ENCODE measurements at places on chromosomes 7 and 10.

DNA sequence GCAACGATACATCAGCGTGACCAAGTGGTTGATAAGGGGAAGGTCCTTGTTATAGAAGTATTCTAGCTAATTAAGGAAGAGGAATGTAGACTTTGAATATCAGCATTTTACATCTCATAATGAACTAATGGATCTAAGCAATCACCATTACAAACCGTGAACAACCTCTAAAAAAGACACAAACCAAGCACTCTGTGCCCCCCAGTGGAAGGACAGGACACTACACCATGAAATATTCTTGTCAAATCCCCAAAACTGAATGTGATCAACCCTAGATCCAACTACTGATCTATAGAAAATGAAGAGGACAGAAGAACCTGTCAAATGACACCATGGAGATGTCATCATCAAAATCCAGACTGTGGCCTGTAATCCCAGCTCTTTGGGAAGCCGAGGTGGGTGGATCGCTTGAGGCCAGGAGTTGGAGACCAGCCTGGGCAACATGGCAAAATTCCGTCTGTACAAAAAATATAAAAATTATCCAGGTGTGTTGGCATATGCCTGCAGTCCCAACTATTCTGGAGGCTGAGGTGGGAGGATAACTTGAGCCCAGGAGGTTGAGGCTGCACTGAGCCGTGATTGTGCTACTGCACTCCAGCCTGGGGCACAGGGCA is 111.3 kb upstream of the CARD11 start:
- peak; percentile 81 for DNase-seq

DNA sequence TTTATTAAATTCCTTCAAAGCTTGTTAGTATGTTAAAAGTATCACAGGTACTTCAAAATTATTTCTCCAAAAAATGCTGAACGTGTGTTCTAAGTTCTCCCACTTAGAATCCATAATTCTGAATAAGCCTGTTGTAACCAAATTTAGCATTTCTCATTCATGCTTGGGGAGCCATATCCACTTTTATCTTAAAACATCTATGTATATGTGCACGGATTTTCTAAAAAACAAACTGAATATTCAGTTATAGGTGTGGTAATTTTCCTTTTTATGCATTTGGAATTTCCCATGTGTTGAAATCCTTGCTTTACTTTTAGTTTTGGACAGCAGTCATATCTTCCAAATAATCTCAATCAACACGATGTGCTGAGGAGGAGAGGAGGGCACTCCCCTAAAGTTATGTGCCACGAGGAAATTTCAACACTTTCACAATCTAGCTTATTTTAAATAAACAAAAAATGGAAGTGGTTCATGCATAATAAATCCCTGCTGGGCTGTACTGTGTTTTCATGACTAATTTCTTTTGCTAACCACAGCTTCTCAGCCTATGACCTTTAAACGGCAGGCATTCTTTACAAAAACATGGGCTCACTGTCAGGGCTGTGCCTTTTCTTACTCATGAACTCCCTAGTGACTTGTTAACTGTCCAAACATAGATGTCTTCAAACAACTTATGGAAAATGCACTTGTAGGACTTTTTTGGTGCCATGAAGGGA is 380.3 kb upstream of the SEMA3C start:
- peak; percentile 7 for DNase-seq

GRCh38 chr10:99869581-99870122 is 87.2 kb downstream of the ABCC2 start:
- peak; percentile 13 for DNase-seq

DNA sequence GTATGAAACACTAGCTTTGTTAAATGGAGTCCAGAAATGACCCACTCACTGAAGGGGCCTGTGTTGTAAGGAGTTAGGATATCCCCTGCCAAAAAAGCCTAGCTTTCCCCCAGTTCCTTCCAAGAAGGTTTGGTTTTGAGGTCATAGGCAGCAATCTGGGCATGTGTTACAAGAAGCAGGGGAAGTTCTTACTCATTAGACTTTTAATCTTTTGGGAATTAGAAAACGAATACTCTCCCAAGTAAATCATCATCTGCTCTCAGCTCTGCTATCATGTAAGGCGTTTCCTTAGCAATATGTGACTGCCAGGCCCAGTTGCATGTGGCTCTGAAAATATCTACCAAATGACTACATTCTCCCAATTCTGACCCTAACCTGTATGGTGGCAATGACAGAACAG is 3.7 kb downstream of the NOD1 start:
- DNase-seq = no peak

DNA sequence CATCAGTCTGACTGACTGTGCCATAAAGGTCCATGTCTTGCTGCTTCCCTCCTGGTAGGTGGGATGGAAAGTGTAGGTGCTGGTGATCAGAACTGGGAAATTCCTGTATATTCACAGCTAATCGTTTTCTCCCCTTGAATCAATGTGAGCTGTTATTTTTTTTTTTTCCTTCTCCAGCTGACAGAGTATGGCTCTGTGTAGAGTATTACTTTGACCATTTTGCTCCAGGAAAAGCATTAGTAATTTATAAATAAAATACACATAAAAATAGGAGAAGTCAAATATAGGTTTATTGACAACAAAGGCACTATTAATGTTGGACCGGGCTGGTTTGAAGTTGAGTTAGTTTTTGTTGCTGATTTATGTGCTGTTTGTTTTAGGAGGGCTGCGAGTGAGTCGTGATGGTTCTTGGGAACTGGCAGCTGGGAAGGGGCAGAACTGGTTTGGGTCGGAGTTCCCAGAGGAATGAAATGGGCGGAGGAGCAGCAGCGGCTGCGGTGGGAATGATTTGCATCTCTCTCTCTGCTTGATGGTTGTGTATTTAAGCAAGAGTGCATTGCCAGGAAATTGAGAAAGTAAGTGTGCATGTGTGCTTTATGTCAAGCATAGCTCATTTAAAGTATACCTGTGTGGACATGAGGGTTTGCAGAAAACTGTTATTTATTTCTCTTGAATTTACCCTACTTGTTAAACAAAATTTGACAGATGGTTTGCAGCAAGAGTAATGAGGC is 80.9 kb downstream of the LRMDA start:
- no peak for DNase-seq

- DNase-seq = no peak
Measured at GRCh38 chr10:132721725-132722124, 64.2 kb downstream of the NKX6-2 start.

GRCh38 chr10:114288424-114289095 is 49.5 kb downstream of the VWA2 start:
- no peak for DNase-seq

DNA sequence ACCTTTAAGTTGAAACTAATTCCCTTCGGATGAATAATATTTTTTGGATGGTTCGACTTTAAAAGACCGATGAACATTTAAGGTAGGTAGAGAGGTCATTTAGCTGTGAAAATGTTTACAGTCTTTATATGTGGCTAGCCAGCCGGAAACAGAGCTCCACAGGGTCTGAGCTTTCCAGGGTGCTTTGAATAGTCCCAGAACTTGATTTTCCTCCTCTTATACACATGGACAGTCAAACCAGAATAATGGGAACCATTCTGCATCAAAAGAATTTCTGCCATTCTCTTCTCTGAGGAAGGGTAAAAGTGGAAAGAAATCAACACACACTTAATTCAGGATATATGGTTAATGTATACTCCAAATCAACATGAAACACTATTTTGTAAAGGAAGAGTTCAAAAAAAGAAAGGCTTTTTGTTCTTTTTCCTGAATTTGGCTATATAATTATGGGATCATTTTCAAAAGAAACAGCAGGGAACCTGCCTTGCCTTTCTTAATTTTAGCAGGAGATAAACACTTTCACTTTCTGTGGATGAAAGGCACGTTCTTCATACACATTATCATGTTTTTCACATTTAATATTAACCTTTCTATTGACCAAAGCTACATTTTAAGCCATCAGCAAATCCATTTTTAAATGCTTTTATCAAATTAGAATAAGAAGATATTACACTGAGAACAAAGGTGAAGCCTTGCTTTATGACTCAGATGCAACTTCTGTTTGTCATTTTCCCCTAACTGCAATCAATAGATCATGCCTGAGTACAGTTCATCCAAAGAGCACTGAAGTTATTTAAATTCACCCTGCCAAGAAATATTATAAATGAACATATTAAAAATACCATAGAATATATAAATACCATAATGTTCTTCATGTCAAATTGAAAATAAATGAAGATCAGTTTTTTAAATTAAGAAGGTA is 307.3 kb downstream of the THSD7A start:
- DNase-seq = no peak

GRCh38 chr7:123624527-123625183 is 23.0 kb downstream of the ASB15 start:
- DNase-seq = peak; percentile 79

DNA sequence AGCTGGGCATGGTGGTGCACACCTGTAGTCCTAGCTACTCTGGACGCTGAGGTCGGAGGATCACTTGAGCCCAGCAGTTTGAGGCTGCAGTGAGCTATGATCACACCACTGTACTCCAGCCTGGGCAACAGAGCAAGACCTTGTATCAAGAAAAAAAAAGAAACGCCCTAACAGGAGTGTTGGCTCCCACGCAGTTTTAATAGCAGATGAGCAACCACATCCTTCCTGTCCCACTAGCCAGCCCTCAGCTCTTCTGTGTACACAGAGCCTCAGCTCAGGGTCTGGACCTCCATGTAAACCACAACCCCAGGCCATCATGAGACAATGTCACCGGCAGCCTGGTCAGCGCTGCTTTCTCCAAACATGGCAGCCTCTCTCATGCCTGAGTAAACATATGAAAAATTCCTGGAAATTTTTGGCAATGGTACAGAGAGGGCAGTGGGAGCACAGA is 108.2 kb downstream of the PIP4K2A start:
- DNase-seq = peak; percentile 82

GRCh38 chr7:90660100-90660499 is 64.0 kb downstream of the CDK14 start:
- no peak for DNase-seq

DNA sequence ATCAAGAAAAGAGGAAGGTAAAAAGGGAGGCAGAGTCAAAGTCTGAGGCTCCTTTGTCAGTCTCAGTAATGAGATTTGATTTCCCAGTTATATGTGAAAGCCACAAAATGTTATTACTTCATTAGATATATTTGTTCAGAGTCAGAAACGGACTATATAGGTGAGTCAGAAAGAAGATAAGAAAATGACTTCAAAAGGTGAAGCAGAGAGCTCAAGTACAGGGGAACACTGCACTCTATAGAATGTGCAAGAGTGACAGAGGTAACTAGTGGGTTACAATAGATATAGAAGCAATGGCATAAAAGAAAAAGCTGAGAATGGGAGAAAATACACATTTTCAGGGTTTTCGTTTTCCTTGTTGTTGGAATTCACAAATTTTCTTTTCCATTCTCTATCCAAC is 43.3 kb downstream of the DGKB start:
- no peak for DNase-seq

GRCh38 chr7:28835800-28836199 is 122.3 kb downstream of the TRIL start:
- no peak for DNase-seq

- DNase-seq = no peak
Measured at GRCh38 chr7:52700349-52700748, 335.1 kb upstream of the POM121L12 start.

- no peak for DNase-seq
Measured at GRCh38 chr7:11795231-11795630, 36.8 kb downstream of the THSD7A start.

GRCh38 chr10:110323503-110323902 is 18.8 kb upstream of the SMNDC1 start:
- no peak for DNase-seq

- no peak for DNase-seq
Measured at GRCh38 chr10:80188713-80189112, 16.6 kb downstream of the ANXA11 start.

DNA sequence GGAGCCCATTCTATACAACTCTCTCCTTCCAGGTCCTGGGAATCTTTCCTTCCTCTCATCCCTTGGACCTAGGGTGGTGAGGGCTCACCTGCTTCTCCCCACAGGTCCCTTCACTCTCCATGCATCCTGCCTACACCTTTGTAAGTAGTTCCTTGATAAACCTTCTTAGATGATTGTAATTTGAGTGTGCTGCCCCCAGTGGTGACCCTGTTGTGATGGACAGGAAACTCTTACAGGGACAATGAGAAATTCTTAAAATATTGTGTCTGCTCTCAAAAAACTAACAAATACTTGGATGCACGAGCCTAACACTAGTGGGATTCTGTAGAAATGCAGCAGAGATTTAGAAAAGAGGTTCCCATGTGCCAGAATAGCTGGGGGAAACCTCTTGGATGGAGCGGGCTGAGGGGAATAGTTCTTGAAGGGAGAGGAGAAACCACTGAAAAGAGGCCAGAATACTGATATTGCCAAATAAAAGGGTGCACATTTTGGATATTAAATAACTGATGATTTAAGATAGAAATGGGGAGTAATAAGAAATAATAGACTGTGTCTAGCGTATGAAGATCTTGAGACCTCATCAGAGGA is 6.7 kb upstream of the PAXIP1 start:
- DNase-seq = peak; percentile 54

- DNase-seq = peak; percentile 76
Measured at GRCh38 chr7:139035586-139036353, at the start of gene ZC3HAV1L. TSS of gene ZC3HAV1L (minus strand) at chr7:139036042. CDS start at chr7:139036017, 25 bp downstream.

GRCh38 chr7:44074349-44074695 is 8.0 kb downstream of the POLM start:
- no peak for DNase-seq

DNA sequence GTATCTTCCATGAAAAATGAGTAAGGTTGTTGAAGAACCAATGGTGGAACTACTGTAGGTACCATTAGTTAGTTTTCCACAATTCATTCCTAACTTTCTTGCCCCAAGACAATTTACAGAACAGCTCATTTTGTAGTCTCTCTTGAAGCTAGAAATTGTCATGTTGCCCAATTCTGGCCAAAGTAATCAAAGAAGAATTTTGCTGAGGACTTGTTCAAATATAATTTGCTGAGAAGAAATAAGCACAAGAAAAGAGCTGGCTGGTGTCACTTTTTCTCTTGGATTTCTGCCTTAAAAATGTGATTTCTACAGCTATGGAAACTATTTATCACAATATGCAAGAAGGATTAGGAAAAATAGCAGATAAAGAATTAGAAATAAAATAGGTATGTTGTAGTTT is 199.2 kb upstream of the SEMA3A start:
- no peak for DNase-seq

- DNase-seq = no peak
Measured at GRCh38 chr10:86821388-86821999, 65.1 kb downstream of the BMPR1A start.

DNA sequence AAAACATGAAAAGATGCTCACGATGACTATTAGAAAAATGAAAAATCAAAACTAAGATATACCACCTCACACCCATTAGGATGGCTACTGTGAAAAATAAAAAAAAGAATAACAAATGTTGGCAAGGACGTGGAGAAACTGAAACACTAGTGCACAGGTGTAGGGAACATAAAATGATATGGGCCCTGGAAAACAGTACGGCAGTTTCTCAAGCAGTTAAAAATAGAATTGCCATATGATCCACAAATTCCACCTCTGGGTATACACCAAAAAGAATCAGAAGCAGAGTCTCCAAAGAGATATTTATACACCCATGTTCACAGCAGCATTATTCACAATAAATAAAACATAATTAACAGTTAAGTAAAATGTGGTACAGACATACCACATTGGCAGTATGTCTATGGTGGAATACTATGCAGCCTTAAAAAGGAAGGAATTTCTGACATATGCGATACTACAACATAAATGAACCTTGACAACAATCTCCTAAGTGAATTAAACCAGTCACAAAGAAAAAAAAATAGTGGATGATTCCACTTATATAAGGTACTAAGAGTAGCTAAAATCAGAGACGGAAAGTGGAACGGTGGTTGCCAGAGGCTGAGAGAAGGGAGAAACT is 69.7 kb downstream of the KMT2C start:
- no peak for DNase-seq

GRCh38 chr10:132691711-132692153 is 94.2 kb downstream of the NKX6-2 start:
- no peak for DNase-seq

GRCh38 chr7:17934612-17935240 is 5.6 kb downstream of the SNX13 start:
- no peak for DNase-seq

Measured in hematopoietic multipotent progenitor cell treated with erythropoietin and hydrocortisone succinate and interleukin-3 and kit ligand, for 6 days (in vitro differentiated cells).